Stimulated activated CD8-positive, alpha-beta memory T cell treated with anti-CD3 and anti-CD28 coated beads, Interleukin-4, amount 100 ng/mL, for 1 hour (primary cell): ENCODE measurements at places on chromosomes 11 and 22.

- peak; percentile 98 for DNase-seq
Observed at GRCh38 chr11:28107750-28108618, at the start of the genes KIF18A and METTL15. KIF18A (minus strand) TSS chr11:28108156; CDS start chr11:28097947, 10,209 bp downstream. METTL15 (plus strand) TSS chr11:28108388; CDS start chr11:28113335, 4,947 bp downstream.

DNA sequence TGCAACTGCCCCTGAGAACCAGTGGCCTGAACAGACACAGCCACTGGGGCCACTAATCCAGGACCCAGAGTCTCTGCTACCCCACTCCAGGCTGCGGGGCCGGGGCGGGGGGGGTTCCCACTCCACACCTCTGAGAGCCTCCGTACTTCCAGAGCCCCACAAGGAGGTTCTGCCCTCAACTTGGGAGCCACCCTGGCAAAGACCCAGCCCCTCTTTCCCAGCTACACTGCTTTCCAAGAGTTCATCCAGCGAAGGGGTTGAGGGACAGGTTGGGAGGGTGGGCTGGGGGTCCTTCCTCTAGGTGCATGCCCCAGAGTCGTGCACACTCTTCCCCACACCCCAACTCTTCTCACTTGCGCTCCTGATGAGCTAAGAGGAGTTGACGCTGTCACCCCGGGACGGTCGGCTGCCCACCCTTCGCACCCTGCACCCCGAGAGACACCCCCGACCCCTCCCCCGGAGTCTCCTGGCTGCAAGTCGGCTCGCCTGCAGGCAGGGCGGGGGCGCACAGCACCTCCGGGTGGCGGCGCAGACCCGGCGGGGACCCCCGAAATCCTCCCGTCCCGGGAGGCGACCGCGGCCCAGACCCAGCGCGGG is 531 bp downstream of the RAB3IL1 start:
- DNase-seq = no peak

- DNase-seq = no peak
Observed at GRCh38 chr22:27241430-27242321, 559.9 kb downstream of the MN1 start.

DNA sequence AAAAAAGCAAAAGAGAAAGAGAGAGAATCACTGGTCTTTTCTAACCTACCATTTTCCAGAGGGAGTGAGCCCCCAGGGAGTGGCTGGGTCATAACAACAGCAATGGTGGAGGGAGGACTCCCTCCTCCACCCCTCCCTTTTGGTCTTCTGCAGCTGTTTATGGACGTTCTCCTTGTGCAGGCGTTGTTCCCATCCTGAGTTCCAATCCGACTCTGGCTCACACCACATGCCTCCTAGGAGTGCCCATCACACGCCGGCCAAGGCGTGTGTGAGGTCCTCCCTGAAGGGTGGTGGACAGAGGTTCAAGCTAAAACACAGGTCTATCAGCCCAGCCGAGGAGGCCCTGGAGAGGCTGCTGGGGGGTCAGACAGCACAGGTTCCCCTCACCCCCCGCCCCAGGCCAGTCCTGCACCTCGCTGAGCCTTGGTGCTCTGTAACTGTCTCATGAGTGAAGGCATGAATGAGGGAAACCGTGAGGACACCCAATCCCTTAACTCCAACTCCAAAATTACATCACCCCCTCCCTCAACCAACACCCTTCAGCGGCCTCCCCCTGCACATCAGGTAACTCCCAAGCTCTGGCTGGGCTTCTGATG is 29.4 kb downstream of the IFT27 start:
- no peak for DNase-seq

DNA sequence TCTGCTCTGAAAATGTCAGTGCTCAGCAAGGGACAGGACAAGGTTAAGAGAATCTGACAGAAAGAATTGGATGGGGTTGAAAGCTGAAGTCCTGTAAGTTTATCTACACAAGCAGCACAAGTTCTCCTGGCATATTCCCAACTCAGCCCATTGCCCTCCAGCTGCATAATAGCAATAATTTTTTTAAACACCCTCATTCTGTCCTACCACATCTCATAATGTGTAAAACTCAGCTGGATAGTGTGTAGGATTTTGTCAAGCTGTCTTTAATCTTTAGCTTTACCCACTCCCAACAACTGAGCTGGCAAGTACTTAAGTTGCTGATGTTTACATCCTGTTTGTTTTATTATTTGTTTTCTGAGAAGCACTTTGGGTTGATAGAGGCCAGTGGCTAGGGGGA is 158.9 kb downstream of the CADM1 start:
- no peak for DNase-seq

- DNase-seq = no peak
Observed at GRCh38 chr11:111119751-111120150, 125.8 kb upstream of the POU2AF2 start.

GRCh38 chr11:13074714-13075464 is 65.8 kb downstream of the RASSF10 start:
- DNase-seq = no peak

DNA sequence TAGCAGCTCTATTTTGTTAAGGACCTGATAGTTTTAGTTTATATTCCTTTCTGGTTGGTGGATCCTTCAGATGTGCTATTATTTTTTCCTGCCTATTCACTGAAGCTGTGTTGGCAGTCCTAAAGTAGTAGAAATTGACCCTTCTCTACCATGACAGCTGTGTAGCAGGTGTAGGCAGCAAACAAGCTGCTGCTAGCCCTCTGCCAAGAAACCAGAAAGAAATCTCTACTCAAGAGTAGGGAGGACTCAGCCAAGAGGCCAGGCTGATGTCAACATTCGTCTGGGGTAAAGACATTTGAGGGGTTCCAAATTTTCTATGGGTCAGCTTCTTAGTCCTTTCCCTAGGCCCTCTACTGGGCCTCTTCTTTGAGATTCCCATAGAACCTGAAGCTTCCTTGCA is 51.2 kb downstream of the CSTF3 start:
- DNase-seq = no peak

DNA sequence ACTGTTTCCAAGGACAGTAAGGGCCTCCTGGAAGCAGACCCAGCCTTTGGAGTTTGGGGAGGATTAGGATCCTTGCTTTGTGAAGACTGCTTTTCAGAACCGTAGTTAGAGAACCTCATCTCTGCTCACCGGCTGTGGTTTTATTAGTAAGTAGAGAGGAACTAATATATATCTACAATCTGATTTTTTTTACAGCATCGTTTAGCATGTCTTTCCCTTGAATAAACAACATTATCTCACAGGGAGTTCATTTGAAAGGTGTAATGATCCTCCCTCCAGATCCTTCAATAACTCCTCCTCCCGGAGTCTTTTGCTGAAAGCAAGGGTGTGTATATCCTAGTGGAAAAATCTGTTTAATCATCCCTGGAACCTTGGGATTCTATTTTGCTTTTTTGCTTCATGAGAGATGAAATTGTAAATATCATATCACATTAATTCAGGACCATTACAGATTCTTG is 132.7 kb downstream of the DBX1 start:
- no peak for DNase-seq

- DNase-seq = no peak
Observed at GRCh38 chr11:83816572-83817187, 530.5 kb upstream of the CCDC90B start.

DNA sequence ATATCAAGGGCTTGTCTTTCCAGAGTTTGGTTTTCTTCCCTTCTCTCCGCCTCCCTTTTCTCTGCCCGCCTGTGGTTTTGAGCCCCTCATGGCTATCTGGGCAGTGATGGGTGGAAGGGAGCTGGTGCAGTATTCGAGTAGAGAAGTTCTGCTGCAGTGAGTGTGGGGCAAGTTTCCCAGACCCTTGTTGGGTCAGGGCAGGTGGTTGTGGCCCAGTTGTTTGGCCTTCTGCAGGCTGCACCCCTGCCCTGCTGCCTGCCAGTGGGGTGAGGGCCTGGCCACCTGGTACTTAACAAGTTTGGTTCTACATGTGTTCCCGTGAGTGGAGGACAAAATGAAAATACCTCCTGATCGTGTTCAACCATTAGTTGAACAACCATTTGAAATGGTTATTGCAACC is 65.2 kb downstream of the PTPRJ start:
- DNase-seq = no peak

DNA sequence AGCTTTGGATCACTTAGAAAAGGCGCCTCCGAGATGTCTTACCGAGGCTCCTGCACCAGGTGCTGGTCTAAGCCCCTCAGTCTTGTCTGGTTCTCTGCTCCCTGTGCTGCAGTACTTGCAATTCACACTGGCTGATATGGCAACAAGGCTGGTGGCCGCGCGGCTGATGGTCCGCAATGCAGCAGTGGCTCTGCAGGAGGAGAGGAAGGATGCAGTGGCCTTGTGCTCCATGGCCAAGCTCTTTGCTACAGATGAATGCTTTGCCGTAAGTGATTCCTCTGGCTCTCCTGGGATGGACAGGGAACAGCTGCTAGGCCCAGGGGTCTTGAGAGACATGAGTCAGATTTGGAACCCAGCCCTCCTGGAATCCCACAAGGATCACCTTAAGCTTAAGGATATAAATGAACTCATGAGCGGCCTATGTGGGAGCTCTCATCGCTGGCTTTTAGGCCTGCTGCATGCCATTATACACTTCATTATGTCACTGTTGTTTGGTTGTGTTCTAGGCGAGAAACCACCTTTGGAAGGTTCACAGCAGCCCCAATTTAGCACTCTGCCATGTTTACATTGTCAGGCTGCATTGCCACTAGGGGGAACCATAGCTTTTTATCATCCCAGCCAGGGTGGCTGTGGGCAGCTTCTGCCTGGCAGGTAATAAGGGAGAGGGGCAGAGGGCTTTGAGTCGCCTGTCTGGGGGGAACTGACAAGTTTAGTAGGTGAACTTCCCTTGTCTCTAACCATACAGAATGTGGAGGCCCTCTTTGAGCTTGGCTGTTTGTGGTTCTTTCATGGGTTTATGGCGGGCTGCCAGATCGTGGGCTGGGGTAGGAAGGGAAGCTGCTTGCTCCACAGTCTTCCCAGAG is 8.5 kb downstream of the ACAD8 start:
- DNase-seq = no peak

- DNase-seq = no peak
Observed at GRCh38 chr22:18110194-18110953, at the start of gene TUBA8. TUBA8 (plus strand) TSS chr22:18110809; CDS start chr22:18110866, 57 bp downstream.

- no peak for DNase-seq
Observed at GRCh38 chr22:37588546-37589215, 8.8 kb upstream of the LGALS2 start.

DNA sequence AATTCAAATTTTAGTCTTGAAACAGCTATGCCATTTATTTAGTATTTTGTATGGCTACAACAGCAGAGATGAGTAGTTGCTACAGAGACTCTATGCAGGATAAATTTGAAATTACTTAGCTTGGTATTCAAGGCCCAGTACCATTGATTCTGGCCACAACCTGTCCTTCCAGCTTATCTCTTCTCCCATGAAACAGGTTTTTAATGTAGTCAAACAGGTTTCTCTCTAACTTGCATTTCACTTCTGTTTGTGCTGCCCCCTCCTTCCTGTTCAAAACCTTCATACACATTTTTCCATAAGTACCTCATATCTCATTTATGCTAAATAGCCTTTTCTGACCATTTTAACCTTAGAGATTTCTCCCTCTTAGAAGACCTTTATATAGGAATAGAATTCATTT is 3.3 kb downstream of the USP47 start:
- no peak for DNase-seq

DNA sequence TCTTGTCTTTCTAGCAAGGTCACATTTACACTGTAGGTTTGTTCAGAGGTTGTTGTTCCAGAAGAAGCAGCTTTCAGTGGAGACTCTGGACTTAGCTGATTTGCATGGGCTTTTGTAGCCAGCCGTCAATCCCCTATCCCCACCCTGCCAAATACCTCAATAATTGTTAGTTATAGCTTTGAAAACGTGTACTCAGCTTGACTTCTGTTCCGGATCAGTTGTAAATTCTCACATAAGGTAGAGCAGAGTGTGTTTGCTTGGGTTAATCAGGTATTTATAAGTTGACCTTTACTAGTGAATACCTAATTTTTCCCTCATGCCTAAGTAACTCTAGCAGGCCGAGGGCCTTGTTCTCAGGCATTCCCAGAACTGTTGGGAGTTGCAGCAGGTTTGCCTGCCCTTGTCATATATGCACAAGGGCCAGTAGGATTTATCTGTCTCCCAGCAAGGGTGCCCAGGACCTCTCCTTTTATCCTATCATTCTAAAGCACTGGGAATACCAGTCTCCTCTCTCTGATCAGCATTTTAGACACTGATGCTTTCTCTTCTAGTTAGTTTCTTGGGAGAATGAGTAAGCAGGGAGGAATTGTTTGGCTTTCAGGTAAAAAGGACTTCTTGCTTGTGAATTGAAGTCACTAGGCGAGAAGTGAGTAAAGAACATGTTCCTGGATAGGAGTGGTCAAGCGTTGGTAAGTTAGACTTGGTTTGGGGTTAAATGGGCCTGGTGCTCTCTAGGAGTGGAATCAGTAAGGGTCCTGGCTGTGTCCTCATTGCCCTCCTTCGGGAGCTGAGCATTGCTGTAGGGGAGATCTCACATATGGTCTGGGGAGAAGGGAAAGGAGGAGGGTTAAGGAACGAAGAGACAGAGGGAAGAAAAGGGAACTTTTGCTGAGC is 22.1 kb downstream of the STIM1 start:
- DNase-seq = no peak

DNA sequence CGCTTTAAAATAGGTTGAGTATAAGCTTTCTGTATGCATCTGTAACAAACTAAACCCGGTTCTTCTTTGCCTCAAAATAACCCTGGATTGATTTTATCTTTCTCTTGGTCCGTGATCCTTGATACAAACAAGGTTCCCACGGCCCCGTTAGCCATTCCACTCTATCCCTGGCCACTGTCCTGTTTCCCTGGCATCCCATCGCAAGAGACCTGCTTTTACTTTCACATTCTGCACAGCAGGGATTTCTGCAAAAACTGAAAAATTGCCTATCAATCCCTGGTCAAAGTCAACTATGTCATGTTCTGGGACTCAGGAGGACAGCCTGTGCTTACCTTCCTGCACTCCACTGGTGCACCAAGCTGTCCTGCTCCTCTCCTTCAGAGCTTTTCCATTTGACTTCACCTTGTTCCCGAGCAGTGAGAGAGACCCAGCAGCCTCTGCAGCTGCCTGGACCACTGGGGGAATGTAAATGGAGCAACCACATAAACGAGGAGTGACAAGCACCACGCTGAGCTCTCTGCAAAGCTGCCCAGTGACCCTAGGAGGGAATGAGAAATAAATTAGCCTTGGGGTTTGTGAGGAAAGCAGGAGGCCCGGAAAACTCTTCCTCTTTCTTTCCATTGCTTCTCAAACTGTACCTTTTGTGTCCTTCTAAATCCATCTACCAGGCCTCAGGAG is 175.9 kb downstream of the NTM start:
- no peak for DNase-seq

DNA sequence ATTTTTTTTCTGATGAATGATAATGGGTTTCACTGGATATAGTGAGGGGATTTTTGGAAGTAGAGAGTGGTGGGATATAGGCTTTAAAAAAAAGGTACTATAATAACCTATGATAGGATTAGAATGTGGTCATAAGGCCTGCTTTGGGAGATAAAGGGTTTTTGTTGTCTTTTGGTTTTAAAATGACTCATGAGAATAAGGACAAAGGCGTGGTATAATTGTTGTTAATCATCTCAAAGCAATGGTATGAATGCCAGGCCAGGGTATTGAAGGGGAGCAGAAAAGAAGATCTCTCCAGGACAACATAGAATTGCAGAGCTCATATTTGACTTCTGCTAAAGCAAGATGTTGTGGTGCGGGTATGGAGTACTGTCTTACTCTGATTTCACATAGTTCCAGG is 579.4 kb downstream of the JRKL start:
- DNase-seq = no peak

DNA sequence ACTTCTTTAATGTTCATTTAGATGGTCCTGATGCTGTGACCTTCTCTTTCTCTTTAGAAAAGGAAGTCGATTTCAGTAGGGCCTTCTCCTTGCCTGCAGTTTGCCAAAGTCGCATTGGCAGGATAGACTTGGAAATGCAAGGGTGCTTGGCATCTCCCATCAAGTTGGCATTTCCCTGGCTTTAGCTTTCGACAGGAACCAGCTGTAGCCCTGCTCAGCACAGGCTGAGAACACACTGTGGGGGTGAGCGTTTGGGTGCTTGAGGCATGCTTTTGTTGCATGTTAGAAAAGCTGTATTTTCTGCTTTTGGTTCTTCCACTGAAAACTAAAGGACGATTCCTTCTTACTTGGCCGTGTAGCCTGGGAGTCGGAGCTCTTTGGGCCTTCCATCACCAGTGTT is 37.7 kb downstream of the LDLRAD3 start:
- no peak for DNase-seq
